Activated CD4-positive, alpha-beta memory T cell treated with anti-CD3 and anti-CD28 coated beads, Interleukin-2, amount 10 ng/mL, durations not matched to agents 7 days and 5 days (primary cell): ENCODE measurements at places on chromosomes 4 and X. TPM values are rescaled to one million over a fixed set of nuclear protein-coding genes. Genes with fewer than 3 reads are reported as not detected.

PCDH7 gene
- total RNA-seq, result not detected

DNA sequence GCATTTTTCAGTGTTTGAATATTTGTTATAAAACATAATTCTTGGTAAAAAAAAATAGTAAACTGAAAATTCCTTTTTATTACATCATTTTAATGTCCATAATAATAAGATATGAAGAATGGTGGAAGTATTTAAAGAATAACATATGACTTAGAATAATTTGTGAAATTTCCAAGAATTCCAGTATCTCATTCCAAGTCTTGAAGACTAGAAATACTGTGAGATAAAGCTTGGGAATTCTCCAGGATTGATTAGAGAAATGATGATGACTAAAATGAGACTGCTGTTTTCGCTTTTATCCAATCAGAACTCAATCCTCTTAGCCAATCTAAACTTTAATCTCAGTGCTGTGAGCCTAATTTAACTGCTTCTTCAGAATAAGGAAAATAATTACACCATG, 184.2 kb upstream of the HCCS start:
- H3K27me3 ChIP-seq, result no peaks in the 10 kb centered on the region
- no peak for DNase-seq
- no peaks in the 10 kb centered on the region for H3K36me3 ChIP-seq
- H3K4me1 ChIP-seq, result no peaks in the 10 kb centered on the region
- no peak overlapping the region for H3K4me3 ChIP-seq
- H3K27ac ChIP-seq, result no peak overlapping the region

GRCh38 chr4:174663216-174663615, 140.9 kb upstream of the HPGD start:
- H3K36me3 ChIP-seq, result no peaks in the 10 kb centered on the region
- H3K4me3 ChIP-seq, result no peak overlapping the region
- DNase-seq, result no peak
- peaks cover 1% of the 10 kb centered on the region for H3K27me3 ChIP-seq
- no peak overlapping the region for H3K27ac ChIP-seq

GAGE1 gene
- total RNA-seq, result not detected

- no peaks in the 10 kb centered on the region for H3K4me1 ChIP-seq
- H3K4me3 ChIP-seq, result no peak overlapping the region
- H3K27ac ChIP-seq, result no peak overlapping the region
- no peaks in the 10 kb centered on the region for H3K27me3 ChIP-seq
- DNase-seq, result no peak
These were observed 589.5 kb downstream of the BCOR start for GRCh38 chrX:39508300-39508692.

GRCh38 chr4:23894021-23894420, 4.2 kb upstream of the PPARGC1A start:
- no peak overlapping the region for H3K27ac ChIP-seq
- H3K4me1 ChIP-seq, result no peaks in the 10 kb centered on the region
- peaks cover 7% of the 10 kb centered on the region for H3K27me3 ChIP-seq
- H3K36me3 ChIP-seq, result no peaks in the 10 kb centered on the region
- no peak for DNase-seq
- H3K4me3 ChIP-seq, result no peak overlapping the region

CT47C1 gene
- total RNA-seq, result not detected

DNA sequence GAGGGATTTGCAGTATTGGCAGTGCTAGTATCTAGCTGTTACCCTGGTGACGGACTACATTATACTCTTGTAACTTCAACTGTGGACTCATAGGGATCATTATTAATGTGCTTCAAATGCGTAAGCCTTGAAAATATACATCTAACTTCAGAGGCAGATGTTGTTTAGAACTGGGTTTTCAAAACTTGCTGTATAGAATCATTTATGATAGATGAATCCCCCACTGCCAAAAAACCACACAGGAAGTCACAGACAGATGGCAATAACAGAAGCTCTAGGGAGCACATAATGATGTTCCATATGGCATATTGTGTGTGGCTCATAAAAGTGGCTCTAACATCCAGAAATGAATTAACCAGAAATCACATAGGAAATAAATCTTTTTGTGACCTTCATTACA, 62.3 kb upstream of the RELL1 start:
- no peaks in the 10 kb centered on the region for H3K36me3 ChIP-seq
- no peak for DNase-seq
- H3K27me3 ChIP-seq, result peaks cover 2% of the 10 kb centered on the region
- H3K27ac ChIP-seq, result no peak overlapping the region
- H3K4me3 ChIP-seq, result no peak overlapping the region

GRCh38 chr4:145840801-145841200, 97.8 kb downstream of the ZNF827 start:
- H3K4me3 ChIP-seq, result no peak overlapping the region
- no peak overlapping the region for H3K27ac ChIP-seq
- DNase-seq, result no peak
